ENCODE measurements at places on chromosomes 5 and 9.

DNA sequence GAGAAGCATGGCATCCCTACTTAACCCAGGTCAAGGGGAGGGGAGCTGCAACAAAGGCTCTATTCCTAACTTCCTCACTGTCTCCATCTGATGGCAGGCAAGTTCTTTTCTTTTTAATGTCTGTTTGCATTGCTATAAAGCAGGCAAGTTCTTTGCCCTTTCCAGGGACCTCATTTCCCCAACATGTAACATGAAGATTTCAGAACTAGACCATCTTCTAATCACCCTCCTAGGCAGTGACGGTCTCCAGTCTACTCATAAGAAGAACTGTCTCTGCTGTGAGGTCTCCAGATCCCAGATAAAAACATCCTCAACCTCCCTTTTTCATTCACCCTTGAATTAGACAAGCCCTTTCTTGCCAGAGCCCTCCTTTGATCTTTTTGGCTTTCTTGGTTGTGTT is 42.1 kb downstream of the PPP1R2B start:
- DNase-seq = no peak

DNA sequence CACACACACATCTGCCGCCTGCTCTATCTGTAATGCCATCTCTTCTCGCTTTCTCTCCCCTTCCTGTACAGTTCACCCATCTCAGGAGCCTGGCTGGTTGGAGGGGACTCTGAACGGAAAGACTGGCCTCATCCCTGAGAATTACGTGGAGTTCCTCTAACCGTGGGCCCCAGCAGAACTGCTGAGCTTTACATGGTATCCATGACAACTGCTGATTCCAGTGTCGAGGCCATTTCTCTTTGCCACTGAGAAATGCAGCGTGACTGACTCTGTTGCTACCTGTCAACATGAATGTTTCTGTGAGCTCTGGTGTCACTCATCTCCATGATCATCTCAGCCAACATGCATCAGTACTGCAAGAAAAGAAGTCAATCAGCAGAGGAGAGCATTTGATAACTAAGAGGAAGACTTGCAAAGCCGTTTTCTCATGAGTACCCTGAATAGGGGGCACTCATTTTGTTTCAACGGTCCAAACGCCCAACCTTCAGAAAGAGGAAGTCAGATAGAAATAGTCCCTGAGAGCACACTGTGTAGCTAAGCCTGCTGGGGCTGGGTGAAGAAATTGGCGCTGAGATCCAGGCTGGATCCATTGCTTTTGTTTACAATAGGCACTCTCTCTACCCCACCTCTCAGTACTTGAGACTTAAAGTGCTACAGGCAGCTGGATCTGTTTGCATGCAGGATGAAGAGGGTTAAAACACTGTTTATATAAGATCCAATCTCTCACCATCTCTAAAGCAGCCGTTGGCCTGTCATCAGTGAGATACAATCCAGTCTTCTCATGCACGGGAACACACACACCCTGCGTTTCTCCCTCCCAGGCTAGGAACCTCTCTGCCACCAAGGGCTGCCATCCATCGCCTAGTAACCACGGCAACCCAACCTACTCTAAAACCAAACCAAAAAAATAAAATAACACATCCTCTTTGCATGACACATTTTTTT is 180.9 kb downstream of the NR3C1 start:
- no peak for DNase-seq

DNA sequence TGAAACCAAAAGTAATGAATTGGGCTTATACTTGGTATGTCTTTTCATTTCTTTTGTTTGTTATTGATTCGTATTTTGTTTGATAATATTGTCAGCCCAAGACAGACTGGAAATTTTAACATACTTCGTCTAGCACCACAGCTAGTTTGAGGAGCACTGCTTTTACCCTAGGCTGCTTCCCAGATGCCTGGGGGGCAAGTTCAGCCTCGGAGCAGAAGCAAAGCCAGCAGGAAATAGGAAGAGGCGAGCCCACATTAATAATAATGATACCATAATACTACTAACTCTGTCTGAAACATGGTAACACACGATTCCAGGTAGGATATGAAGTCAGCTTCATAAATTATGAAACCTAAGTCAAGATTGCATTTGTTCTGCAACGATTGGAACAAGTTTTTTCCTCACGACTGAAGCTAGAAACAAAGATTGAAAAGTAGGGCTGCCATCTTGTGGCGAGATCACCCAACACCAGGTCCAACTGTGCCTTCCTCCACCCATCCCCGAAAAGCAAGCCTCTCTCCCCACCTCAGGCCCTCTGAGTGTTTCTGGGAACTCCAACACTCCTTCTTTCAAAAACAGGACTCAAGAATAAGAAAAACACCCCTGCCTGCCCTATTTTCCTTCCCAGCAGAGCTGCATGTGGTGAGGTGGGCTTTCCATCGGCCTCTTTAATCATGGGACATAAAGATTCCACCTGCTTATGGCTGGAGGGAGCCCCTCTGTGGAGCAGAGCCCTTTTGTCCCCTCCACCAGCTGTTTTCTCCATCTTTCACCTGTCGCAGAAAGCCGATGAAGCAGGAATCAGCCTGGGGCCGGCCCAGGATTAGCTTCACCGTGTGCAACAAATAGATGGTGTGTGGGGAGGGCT is 236.4 kb downstream of the CAAP1 start:
- no peak for DNase-seq

GRCh38 chr9:6598249-6598725 is 47.2 kb downstream of the GLDC start:
- no peak for DNase-seq

- no peak for DNase-seq
These were observed 311.3 kb upstream of the GRIN3A start for GRCh38 chr9:102049586-102050246.

Measured in non-pigmented ciliary epithelial cell (primary cell).